ENCODE measurements at places on chromosomes 5 and 9.

DNA sequence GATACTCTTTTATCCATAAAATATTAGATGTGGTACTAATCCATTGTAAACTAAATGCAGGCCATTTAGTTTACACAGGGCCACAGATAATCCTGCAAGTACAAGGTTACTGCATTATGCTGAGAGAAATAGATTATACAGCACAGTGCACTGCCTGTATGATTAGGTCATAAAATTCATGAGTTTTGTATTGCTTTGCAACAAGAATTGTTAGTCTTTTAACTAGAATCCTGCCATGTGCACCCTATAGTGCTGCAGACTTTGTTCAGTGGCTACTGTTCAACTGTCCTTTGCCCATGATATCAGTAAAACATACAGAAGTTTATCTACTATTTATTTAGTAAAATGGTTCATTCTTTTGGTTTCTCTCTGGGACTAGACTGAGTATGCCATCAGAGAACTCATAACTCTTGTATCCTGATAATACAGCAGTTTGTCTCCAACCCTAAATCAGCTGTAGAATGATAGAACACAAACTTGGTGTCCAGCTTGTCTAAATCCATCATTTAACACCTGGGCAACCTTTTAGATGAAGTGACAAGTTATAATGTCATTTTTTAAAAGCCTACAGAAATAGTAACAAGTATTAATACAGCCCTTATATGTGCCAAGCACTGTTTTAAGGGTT, 291.2 kb downstream of the TMEM167A start:
- no peak for DNase-seq

- no peak for DNase-seq
Measured at GRCh38 chr5:19044931-19045695, 942.9 kb downstream of the CDH18 start.

DNA sequence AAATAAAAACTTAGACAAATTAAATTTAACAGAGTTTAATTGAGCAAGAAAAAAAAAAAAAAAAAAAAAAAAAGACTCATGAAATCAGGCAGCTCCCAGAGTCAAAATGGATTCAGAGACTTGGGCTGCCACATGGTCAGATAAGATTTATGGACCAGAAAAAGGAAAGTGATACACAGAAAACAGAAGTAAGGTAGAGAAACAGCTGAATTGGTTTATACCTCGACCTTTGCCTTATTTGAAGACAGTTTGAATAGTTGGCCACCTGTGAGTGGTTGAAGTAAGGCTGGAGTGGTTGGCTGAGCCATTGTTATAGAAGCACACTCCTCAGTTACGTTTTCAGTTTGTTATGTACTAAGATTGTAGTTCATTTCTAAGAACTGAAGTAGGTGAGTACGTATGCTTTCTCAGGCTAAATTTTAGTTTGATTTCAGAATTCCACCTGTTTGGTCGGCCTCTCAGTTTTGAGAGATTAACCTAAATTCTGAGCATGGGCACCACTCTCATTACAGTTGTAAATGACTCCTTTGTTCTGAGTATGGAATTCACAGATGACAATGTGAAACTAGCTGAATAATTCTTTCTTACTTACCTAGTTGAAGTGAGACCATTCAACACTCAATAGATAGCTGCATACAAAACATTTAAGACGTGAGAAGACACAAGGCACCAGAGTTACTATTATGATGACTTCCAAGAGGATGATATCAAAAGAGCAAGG, 149.0 kb downstream of the AOPEP start:
- no peak for DNase-seq

DNA sequence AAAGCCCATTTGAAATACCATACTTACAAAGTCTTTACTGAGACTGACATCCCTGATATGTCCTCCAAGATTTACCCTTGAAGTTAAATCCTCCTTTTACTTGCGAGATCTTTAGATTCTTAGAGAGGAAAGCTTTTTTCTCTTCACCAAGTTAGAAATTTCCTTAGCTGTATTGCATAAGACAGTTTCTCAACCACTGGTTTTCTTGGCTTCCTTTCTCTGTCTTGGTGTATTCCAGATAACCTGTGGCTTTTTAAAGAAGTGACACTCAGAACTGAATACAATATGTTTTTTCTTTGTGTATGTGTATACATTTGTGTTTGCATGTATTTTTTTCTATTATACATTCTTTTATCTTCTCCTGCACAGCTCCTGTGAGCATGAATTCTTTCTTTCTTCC, 65.0 kb downstream of the SNCAIP start:
- no peak for DNase-seq

- no peak for DNase-seq
Measured at GRCh38 chr5:32018476-32019436, 155.4 kb downstream of the GOLPH3 start.

DNA sequence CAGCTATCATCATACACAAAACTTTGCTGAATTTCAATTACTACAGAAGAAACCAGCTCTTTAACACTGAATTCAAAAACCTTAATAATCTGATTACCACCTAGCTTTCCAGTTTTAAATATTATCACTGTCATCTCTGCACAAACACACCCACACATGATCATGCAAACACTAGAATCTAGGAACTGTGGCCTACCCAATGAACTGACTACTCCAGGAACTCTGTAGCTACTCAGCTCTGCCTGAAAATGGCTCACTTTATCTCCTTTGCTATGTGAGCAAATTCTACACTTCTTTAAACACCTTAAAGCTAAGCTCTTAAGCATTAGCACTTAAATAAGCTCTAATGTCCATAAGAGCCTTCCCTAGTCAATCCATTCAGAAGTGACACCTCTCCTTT, 123.3 kb upstream of the DPYSL3 start:
- no peak for DNase-seq

DNA sequence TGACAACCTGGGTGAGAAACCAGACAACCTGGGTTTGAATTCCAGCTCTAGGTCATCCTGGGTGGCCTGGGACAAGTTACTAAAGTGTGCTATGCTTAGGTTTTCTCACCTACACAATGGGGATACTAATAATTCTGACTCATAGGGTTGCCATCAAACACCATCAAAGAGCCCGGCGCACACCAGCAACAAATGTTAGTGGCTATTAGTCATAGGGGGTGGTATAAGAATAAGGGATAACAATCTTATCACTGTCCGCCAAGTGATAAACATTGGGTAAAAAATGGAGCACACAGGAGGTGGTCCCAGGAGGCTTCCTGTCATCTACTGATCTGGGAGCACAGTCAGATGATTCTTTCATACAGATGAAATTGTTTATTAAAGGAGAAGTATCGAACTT, 61.4 kb upstream of the AFAP1L1 start:
- DNase-seq: no peak

DNA sequence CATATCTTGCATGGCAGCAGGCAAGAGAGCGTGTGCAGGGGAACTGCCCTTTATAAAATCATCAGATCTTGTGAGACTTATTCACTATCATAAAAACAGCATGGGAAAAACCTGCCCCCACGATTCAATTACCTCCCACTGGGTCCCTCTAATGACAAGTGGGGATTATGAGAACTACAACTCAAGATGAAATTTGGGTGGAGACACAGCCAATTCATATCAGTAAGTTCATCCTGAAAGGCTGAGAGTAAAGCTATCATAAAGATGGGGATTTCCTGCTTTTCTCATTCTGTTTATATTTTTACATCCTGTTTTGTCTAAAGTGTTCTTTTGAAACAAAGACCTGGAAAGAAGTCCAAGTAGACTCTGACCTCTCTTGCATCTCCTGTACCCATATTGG, 28.9 kb upstream of the IL33 start:
- DNase-seq: no peak

GRCh38 chr9:137458194-137459151, 661 bp downstream of the NSMF start:
- no peak for DNase-seq

DNA sequence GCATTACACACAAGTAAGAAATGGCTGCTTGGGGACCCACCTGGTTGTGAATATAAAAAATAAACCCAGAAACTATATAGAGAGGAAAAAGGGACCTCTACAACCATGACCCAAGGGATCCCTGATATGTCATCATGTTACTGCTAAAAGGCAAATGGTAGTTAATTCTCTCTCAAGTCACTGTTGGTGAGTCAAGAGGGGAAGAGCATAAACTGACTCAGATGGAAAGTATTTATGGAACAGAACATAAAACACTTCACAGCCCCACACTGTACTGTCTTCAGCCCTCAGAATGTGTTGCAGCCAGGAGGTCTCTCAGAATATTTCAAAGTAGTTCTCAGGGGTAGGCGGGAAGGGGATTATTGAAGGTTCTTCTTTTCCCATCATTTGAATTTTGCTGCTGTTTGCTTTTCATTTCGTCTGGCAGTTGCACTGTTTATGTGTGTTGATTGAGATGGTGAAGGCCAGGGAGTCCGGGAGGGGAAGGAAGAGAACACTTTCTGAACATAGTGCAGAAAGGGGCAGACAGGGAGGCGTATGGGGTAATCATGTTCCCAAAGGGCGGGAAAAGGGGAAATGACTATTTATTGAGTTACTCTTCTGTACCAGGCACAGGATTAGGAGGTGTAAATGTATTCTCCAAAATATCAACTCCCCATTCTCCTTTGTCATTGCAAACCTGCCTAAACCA, 85.5 kb downstream of the TEK start:
- DNase-seq: no peak

- no peak for DNase-seq
Measured at GRCh38 chr5:77662635-77663034, 24.1 kb upstream of the OTP start.

- DNase-seq: no peak
Measured at GRCh38 chr9:127491516-127491915, 40.2 kb downstream of the LRSAM1 start.
